ENCODE measurements at places on chromosomes 5 and 9. TPM values are rescaled to one million over a fixed set of nuclear protein-coding genes. Genes with fewer than 3 reads are reported as not detected.

GRCh38 chr5:157345485-157345884 is 79.6 kb downstream of the CYFIP2 start:
- DNase-seq, result no peak

DNA sequence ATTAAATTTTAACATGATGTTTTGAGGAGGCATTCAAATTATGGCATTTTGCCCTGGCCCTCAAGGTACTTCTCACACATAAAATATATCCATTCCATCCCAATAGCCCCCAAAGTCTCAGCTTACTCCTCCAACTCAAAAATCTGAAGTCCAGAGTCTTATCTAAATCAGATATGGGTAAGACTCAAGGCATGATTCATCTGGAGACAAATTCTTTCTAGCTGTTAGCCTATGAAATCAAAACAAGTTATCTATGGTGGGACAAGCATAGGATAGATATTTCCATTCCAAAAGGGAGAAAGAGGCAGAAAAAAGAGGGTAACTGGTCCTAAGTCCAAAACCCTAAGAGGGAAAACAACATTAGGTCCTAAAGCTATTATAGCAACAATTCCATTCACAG is 408.4 kb downstream of the ZNF608 start:
- no peak for DNase-seq

- DNase-seq, result no peak
Observed at GRCh38 chr5:8606231-8606630, 737.3 kb downstream of the MTRR start.

DNA sequence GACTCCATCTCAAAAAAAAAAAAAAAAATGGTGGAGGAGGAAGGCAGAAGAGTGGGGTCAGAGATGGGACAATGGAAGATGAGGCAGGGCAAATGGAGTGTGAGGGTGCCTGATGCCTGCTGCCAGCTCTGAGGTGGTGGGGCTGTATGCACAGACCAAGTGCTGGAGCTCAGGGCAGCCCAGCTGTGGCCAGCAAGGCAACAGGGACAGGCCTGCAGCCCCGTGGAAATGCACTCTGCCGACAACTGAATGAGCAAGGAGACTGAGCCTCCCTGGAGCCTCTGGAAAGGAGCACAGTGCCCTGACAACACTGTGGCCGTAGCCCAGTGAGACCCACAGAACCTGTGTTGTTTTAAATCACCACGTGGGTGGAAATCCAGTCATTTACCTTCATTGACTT is 22.9 kb upstream of the SMIM32 start:
- DNase-seq, result no peak

Gene FOXD4L3
- not detected for total RNA-seq

- DNase-seq, result no peak
Observed at GRCh38 chr5:143446535-143447226, 43.2 kb upstream of the NR3C1 start.

Gene PPP2R2B
- total RNA-seq, result 8.8 TPM

- no peak for DNase-seq
Observed at GRCh38 chr5:164748861-164749260, 1243.4 kb downstream of the MAT2B start.

Gene ZNF454
- total RNA-seq, result 0.10 TPM

GRCh38 chr5:125969011-125969813 is 454.0 kb upstream of the GRAMD2B start:
- DNase-seq, result no peak

GRCh38 chr9:89902450-89903140 is 297.8 kb downstream of the GADD45G start:
- DNase-seq, result no peak

Gene NELFB
- 62.4 TPM for total RNA-seq

- DNase-seq, result no peak
Observed at GRCh38 chr5:55063220-55063863, 39.1 kb upstream of the GZMA start.

Gene CDX1
- total RNA-seq, result not detected

GRCh38 chr5:132073231-132074013 is at the start of gene CSF2:
Gene CSF2, plus strand, starts transcription at chr5:132073789. Its CDS starts 35 bp downstream, at chr5:132073824.
- no peak for DNase-seq

GRCh38 chr5:22549876-22550671 is 303.1 kb downstream of the CDH12 start:
- no peak for DNase-seq

Gene FOXD4L4
- total RNA-seq, result 0.10 TPM

Gene TBC1D2
- 2.4 TPM for total RNA-seq

Gene OLFML2A
- 44.5 TPM for total RNA-seq

Gene HOMER1
- total RNA-seq, result 19.6 TPM

Gene HCN1
- total RNA-seq, result 0.36 TPM

Gene ETF1
- 168 TPM for total RNA-seq

DNA sequence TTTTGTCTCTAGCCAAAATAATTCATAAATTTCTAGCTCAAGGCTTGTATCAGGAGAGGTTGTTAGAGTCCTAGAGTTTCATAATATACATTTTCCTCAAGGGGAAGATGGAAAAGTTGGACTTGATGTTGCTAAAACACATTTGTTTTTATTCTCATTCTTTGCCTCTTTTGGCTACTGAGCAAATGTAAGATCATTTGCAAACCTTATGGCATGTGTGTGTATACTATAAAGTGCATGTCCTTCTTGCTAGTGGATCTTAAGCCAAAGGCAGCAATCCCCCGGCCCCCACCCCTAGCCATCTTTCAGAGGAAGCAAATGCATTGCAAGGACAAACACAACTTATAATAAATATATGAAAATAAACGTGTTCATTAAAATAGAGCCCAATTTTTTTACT is 43.0 kb downstream of the ADAMTSL1 start:
- no peak for DNase-seq

Gene NAIP
- 8.0 TPM for total RNA-seq

- DNase-seq, result no peak
Observed at GRCh38 chr9:69089491-69089890, 53.9 kb downstream of the FXN start.

- DNase-seq, result no peak
Observed at GRCh38 chr9:8382266-8382665, 582.7 kb upstream of the DMAC1 start.

Gene NEURL1B
- total RNA-seq, result 5.3 TPM

GRCh38 chr5:32645246-32645645 is 59.9 kb downstream of the SUB1 start:
- DNase-seq, result no peak

DNA sequence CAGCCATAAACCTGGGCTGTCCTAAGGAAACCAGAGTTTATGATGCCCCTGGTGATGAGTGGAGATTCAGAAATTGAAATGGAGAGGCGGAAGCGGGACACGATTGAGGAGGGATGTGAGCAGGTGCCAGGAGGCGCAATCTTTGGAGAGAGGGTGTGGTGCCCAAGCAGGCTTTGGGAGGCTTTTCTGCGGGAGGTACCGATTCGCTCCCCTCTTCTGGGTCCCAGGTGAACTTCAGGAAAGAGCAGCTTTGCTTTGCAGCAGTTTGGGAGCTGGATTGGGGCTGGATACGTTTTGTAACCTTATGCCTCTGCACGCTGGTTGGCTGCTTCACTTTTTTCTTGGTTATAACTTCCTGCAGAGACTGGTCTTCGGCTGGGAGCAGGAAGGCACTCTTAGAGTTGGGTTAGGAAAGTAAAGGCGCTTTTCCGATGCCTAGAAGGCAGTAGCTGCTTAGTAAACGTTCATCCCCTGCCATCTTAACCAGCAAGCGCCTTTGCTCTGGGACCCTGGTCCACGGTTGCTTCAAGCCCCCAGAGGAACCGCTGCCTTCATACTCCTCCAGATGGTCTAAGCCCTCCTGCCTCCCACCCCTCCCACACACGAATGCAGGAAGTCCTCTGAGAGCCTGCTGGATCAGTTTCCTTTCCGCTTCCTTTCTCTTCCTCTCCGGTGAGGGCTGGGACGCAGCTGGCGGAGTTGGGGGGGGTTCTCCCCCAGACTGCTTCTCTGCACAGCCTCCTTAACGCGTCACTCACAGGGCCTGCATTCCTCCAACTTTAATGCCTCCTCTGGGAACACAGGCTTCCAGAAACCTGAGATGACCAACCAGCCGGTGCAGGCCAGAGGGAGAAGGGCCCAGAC is 15.2 kb upstream of the NEK6 start:
- DNase-seq, result no peak

DNA sequence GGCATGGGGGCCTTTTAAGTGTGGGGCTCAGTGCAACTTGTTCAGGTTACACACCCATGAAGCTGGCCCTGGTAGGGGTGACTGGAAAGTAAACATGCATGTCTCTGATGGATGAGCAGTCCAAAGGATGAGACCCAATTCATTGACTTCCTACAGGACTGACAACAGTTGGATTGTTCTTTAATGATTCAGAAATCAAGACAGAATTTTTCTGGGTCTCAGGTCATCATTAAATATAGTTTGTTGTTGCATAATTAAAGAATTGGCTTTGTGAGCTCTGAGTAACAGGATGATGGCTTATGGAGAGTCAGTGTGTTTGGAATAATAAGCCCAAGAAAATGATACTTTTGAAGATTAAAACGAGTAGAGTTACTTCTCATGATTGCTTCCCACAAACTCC is 604.2 kb upstream of the CLINT1 start:
- no peak for DNase-seq

DNA sequence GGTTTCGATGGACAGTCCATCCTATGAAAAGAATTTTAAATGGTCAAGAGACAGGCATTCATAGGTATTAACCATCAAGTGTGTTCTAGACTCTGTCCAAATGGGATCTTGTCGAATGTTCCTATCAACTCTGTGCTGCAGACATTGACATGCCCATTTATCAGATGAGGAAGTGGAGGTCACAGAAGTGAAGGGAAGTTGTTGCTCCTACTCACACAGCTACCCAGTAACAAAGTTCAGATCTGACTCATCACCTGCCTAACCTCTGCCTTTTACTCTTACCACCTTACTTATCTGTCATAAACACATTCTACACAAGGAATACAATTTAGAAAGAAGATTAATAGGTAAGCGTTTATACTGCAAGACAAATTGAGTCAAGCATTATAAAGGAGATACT is 426.2 kb upstream of the BRINP1 start:
- no peak for DNase-seq

Gene ARHGEF37
- 3.2 TPM for total RNA-seq

- DNase-seq, result no peak
Observed at GRCh38 chr9:3532158-3532557, 6.4 kb upstream of the RFX3 start.

DNA sequence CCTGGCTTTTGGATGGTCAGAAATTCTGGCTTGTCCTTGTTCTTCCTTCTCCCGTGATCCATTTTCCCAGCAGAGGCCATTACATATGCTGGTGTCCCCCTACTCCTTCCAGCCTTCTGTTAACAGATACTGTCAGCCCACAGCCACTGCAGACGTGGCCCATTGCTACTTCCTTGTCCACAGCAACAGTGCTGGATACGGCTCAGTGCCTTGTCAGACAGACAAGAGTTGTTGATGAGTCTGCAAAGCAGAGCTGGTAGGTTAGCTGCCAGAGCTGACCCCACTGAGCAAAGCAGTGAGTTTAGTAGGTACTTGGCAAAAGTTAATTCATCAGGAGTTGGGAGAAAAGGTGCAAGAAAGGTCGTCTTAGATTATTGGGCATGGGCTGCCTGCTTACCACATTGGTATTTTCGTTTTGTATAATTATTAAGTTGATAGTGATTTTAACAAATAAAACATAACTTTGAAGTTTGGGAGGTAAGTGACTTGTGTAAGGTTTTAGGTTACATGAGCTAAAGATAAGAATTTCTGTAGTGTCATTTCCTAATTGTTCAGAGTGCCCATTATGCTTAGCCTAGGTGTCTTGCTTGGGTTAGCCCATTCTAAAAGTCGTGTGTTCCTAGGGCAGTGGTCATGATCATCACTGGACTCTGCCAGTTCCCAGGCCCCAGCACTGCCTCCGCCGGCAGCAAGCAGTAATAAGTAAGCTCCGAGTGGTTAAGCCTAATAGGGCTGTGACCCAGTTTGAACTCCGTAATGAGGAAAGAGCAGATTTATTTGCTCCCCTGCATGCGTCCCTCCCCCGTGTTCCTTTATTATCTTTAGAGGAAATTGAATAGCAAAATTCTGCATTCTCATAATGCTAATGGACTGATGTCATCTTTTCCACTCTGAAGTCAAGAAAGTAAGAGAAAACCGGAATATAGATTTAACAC is 292.0 kb downstream of the FANCC start:
- DNase-seq, result no peak

DNA sequence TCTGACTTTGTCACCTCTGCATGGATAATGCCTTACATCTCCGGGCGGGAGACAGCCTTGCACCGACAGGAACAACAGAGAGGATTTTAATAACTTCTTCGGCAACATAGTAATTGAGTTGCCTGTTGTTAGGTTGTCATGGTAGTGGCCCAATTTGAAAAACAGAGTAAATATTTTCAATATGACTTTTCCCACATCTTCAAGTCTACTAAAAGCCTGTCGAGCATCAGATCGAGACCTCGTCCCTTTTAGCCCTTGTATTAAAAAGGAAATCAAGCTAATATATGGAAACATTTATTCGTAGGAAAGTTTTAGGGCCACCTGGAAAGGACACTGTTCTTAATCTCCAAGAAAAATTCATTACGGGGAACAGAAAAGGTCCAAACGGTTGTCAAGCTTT is 70.8 kb upstream of the FCN2 start:
- DNase-seq, result no peak

DNA sequence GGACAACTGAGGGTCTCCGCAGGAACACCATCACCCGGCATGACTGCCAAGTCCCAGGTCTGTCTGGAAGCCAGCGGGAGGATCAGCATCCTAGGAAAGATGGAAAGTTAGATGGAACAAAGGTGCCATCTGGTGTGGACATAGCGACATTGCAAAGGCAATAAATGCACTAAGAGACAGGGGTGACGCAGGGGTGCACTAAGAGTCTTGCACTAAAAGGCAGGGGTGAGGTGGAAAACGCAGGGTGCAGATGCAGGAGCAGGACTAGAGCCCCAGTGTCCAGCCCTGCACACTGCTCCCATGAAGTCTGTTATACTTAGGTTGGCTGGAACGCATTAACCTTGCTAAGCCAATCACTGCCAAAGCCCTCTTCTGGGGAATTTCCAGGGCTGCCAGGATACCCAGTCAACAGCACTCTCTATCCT is 15.5 kb downstream of the ATOX1 start:
- peak; percentile 43 for DNase-seq

- no peak for DNase-seq
Observed at GRCh38 chr5:119966028-119966427, 336.7 kb downstream of the FAM170A start.

Gene ERBIN
- total RNA-seq, result 88.4 TPM

DNA sequence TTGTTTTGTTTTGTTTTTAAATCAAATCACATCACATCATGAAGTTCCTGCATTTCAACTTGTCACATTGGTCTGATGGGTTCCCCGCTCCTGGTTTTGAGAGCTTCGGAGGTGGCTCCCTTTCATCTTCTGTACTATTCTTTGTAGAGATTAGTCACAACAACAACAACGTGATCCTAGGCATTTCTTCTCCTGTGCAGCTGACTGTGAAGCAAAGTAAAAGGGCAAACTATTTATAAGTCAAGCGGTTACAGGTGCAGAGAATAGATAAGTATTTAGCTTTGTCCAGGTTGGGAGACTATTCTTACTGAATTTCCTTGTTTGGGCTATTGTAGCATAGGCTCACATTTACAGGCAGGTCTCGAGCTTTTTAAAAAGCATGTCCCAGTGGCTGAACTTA is 197.7 kb upstream of the CDKN2B start:
- DNase-seq, result no peak

GRCh38 chr5:75167345-75167744 is 69.3 kb downstream of the ANKRD31 start:
- no peak for DNase-seq

Gene DNAI1
- 2.2 TPM for total RNA-seq

Measured in Panc1 (cell line).